ENCODE measurements at places on chromosomes 7 and 10.
A peak's percentile ranks its signal among the peaks of the same experiment; 100 is the strongest.

- no peak for DNase-seq
Measured at GRCh38 chr7:126791306-126791705, 461.4 kb downstream of the GRM8 start.

DNA sequence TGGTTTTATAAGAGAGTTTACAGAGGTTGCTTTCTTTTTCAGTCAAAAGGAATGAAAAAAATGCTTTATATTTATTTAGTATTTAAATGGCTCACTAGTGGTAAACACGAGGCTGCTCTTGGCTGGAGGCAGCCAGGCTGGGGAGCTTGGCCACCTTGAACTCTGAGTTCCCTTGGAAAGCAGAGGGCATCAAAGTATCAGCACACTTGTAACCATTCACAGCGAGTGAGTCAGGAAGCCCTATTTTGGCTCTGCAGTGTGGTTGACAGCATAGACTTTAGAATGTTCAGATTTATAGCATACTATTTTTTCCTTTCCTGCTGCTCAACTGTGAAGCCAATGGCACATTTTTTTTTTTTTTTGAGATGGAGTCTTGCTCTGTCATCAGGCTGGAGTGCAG is 51.6 kb downstream of the CYCS start:
- DNase-seq: no peak

GRCh38 chr10:86523348-86523747 is 1.8 kb upstream of the WAPL start:
- no peak for DNase-seq

DNA sequence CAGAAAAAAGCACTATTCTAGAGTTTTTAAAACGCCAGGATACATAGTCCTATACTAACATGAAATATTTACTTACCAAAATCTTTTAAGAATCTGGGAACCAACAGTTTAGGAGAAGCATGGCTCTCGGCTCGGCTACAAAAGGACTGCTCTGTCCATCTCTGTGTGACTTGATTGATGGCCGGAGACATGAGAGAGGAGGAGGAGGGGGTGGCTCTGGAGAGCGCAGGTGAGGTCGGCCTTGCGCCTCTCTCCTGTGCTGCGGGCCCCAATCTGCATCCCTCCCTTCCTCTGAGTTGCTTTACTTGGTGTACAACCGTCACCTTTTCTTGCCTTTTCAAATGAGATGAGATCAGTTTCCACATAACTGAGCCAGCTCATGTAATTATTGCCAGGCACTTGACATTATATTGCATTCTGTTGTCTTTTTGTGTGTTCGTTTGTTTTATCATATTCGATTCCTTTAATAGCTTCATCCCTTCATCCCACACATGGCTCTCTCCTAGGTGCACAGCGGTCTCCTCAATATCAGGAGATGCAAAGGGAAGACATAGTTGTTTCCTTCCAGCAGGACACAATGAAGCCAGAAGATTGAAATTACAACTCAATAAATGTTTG is 87.8 kb upstream of the KLF6 start:
- DNase-seq: no peak

- no peak for DNase-seq
Measured at GRCh38 chr10:14860791-14861190, 17.9 kb upstream of the SUV39H2 start.

- DNase-seq: no peak
Measured at GRCh38 chr10:80410122-80410521, 1.8 kb downstream of the PRXL2A start.

DNA sequence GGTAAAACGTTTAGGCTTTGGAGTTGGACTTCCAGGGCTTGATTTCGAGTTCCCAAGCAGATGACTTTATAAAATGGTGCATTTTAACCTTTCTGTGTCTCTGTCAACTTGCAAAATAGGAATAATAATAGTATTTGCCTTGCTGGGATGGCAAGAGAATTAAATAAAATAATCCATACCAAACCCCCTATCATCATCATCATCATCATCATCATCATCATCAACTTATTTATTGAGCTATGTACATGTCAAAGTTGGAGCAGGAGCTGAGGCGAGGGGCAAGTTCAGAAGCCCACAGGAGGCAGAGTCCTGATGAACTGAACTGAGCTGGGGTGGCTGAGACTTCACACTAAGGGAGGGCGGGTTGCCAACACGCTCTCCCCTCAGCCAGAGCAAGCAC is 51.7 kb upstream of the KCNMA1 start:
- DNase-seq: no peak

- DNase-seq: no peak
Measured at GRCh38 chr7:147915781-147916180, 674.8 kb upstream of the C7orf33 start.

- no peak for DNase-seq
Measured at GRCh38 chr10:80582286-80582960, 44.7 kb downstream of the SH2D4B start.

GRCh38 chr10:49089152-49089551 is 26.2 kb downstream of the VSTM4 start:
- no peak for DNase-seq

- DNase-seq: no peak
Measured at GRCh38 chr7:127437241-127437640, 44.7 kb upstream of the ZNF800 start.

DNA sequence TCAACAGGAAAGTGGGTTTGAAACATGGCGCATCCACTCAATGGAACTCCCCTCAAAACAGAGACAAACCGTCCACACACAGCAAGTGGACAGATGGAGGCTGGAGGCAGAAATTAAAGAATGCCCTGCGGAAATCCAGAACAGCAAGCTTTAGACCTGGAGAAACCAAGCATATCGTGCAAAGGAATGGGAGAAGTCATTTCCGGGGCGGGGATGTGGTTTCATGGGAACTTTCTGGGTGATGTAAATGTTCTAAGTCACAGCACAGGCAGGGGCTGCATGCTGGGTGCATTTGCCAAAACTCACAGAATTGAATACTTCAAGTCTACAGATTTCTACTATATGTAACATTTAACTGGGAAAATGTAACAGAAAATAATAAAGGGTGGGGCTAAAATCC is 213.0 kb downstream of the PTPRN2 start:
- DNase-seq: no peak

DNA sequence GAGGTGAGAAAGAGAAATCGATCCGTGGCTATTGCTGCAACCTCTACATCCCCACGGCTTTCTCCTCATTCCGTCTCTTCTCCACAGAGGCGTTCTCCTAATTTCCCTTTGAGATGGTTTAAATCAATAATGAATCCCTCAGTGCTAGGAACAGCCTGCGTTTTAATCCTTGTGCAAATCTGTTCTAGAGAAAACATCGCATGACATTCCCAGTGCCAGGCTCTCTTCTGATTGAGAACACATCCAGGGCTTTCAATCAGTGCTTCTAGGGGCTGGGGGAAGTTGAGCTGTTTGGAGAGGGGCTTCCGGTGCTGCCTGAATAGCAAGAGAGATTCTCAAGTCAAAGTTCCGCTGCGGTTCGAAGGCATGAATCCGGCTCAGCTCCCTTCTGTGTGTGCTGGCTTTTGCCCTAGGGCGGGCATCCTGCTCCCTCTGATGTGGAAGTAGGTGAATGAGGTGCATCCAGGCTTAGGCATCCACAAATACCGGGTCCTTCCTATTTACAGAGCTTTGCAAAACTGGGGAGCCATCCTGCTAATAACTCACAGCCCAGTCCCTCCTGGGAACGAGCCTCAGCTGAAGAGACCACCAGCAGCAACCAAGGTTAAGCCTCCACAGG is 62.8 kb downstream of the CHST15 start:
- no peak for DNase-seq

DNA sequence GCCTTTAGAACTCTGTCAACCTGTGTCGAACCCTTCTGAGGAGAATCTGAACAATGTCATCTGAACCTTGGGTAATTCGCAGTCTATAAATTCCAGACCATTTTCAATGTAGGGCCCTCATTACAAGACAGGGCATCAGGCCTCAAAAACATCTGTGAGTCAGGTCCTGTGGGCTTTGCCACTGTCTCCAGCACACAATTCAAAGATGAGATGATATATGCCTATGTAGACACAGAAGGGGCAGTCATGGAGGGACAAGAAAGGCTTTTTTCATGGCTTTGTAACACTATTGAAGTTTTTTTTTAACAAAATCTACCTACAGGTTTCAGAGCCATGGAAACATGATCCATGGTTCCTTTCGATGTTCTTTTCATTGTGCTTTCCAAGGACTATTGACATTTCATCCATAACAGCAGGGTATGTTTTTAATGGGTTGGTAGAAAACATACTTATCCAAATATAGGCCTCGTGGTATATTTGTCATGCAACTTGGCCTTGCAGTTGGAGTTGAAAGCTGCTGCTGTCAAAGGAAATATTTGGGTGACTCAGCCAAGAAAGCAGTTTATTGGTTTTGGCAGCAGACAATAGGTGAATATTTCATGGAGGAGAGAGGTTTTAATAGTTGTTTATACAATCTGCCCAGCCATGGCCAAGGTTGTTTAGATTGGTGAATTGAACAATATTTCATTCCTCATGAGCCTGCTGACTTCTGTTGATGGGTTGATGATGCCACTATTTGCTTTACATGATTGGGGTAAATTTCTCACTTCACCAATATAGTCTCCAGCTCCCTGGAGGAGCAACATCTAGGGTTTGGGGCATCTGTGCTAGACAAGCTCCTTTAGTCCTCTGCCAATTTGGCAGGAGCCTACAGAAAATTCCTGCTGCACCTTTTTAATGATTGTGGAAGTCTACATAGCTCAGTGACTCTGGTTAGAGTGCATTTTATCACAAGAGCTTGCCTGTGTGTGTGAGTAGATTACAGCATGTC is 158.4 kb upstream of the TMEM72 start:
- no peak for DNase-seq

- no peak for DNase-seq
Measured at GRCh38 chr7:139393621-139394211, 34.0 kb downstream of the LUC7L2 start.

GRCh38 chr10:23694446-23694920 is 255.6 kb downstream of the OTUD1 start:
- DNase-seq: peak; percentile 58

DNA sequence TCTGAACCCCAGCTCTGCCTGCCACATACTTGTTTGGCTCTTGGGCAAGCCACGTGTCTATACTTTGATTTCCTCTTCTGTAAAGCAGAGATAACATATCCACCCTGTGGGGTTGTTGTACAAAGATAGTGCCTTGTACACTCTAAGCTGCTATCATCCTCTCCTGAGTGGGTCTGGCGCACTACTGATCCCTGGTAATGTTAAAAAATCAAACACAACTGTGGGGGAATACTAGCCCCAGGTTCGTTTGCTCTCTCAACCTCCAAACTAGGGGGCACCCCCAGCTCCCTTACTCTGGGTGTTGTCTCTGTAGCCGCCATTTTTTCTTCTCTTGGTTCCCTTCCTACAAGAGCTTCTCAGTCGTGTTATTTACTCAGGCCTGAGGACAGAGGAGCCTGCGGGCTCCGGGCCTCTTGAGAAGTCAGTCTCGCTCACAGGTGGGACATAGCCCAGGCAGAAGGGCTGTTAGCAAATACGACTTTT is 1.0 kb downstream of the POLM start:
- no peak for DNase-seq

DNA sequence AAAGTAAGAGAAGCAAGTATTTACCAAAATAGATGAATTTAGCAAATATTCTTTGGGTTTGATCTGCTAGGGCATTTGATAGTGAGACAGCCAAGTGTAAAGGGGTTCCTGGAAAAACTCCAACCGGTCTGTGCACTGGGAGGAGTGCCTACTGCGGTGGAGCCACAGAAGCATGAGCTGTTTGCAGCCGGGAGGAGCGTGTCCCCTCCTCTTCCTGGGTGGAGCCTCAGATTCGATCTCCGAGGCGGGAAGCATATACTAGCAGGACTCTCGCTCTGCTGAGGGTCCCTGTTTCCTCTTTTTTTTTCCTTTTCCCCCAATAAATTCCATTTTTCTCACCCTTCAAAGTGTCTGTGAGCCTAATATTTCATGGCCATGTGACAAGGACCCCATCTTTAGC is 45.1 kb upstream of the MET start:
- DNase-seq: no peak

DNA sequence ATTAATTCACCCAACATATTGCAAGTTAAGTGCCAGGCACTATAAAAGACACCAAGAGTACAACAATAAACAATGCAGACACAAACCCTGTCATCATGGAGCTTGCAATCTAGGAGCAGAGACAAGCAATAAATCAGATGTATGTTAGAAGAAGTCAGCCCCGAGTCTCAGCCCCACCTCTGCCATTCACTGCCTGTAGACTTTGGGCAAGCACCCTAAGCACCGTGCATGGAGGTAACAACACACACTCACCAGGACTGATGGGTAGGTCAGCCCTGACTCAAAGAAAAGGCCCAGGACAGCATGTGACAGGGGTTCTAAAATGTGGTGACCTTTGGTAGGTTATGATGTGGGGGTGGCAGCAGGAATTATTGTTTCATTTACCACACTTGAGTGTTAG is 49.3 kb upstream of the PLEKHA1 start:
- no peak for DNase-seq

DNA sequence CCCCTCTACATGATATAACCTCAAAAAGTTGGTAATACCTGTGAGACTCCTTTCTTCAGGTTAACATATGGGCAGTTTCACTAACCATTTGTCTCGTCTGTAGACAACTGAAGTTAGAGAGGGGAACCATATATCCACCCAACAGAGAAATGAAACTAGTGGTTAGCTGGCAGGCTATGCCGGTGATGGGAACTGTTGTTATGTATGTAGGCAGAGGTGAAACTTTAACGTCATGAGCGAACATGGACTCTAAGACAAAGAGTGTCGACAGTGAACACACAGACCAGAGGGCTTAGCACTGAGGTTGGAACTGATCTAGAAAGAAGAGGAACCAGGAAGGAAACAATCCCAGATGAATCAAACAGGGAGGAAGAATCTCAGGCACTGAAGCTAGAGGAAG is 112.4 kb downstream of the ELMO1 start:
- DNase-seq: no peak

- DNase-seq: no peak
Measured at GRCh38 chr10:84007482-84007881, 131.8 kb upstream of the GHITM start.

- no peak for DNase-seq
Measured at GRCh38 chr7:99806839-99807478, 20.9 kb upstream of the CYP3A43 start.

- no peak for DNase-seq
Measured at GRCh38 chr10:89861584-89862301, 160.4 kb downstream of the KIF20B start.

DNA sequence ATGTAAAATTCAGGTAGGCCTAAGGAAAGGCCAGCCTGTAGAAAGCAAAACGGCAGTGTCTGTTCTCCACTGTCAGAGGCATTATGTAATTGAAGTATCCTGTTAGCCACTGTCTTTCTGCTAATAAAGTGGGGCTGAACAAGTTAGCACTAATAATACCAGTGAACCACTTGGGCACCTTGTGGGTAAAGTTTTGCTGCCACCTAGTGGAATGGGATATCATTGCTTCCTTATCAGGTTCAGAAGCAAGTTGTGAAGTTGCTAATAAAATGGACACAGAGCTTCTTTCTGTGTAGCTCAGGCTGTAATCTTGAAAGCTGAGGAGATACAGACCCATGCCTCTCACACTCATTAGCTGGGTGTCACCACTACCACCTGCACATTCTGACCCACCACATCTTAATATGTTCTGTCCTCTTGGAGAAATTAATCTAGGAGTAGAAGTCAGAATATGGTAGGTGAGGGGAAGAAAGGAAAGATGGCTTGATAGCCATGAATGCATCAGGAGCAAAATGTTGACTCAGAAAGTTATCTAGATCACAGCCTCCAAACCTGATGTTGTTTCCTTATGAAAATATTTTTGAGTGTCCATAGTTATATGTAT is 175.1 kb downstream of the SEPTIN7 start:
- DNase-seq: peak; percentile 66
